Right atrium auricular region (tissue), 2 donors: ENCODE measurements at places on chromosomes 13 and 19. TPM values are rescaled to one million over a fixed set of nuclear protein-coding genes. Genes with fewer than 3 reads are reported as not detected.

NLRP12 gene
- 1.1 TPM for total RNA-seq

MISP3 gene
- 12.1 TPM for total RNA-seq

CNN1 gene
- 93.3 TPM for total RNA-seq

ZNF536 gene
- 1.9 TPM for total RNA-seq

NCLN gene
- 23.3 TPM for total RNA-seq

KLK2 gene
- not detected for total RNA-seq

TLE2 gene
- 41.2 TPM for total RNA-seq

PPP1R37 gene
- total RNA-seq: 21.7 TPM

DMWD gene
- 41.5 TPM for total RNA-seq

SLC6A16 gene
- 0.90 TPM for total RNA-seq

MED29 gene
- total RNA-seq: 29.9 TPM

MPHOSPH8 gene
- total RNA-seq: 26.8 TPM

MUC16 gene
- total RNA-seq: 2.6 TPM

NKPD1 gene
- total RNA-seq: 0.16 TPM

PGLYRP2 gene
- total RNA-seq: not detected

ADGRE2 gene
- 1.1 TPM for total RNA-seq

TMEM255B gene
- 6.0 TPM for total RNA-seq

PPP1R13L gene
- total RNA-seq: 112 TPM

ZNF439 gene
- 4.6 TPM for total RNA-seq

FNDC3A gene
- total RNA-seq: 29.4 TPM

ATF5 gene
- total RNA-seq: 3.8 TPM

CYP4F22 gene
- not detected for total RNA-seq

PRODH2 gene
- total RNA-seq: not detected

GRK1 gene
- not detected for total RNA-seq

STAP2 gene
- total RNA-seq: 4.8 TPM
